ENCODE measurements at places on chromosomes 2 and 18. TPM values are rescaled to one million over a fixed set of nuclear protein-coding genes. Genes with fewer than 3 reads are reported as not detected.

The PRSS56 gene
- not detected for total RNA-seq

The CYTIP gene
- total RNA-seq: 64.0 TPM

The CYS1 gene
- total RNA-seq: 0.17 TPM

The EPHA4 gene
- total RNA-seq: not detected

The FRZB gene
- not detected for total RNA-seq

The GKN1 gene
- not detected for total RNA-seq

The CCBE1 gene
- total RNA-seq: 0.85 TPM

The KRTCAP3 gene
- 6.9 TPM for total RNA-seq

The RAX gene
- not detected for total RNA-seq

The FBXO48 gene
- total RNA-seq: 8.5 TPM

The STRADB gene
- 23.4 TPM for total RNA-seq

The CD8B2 gene
- total RNA-seq: not detected

The MC4R gene
- not detected for total RNA-seq

The ALPP gene
- total RNA-seq: not detected

The ALPI gene
- total RNA-seq: not detected

Measured in OCI-LY7 (cell line).